Effector memory CD8-positive, alpha-beta T cell (primary cell): ENCODE measurements at places on chromosomes 7 and 10.

DNA sequence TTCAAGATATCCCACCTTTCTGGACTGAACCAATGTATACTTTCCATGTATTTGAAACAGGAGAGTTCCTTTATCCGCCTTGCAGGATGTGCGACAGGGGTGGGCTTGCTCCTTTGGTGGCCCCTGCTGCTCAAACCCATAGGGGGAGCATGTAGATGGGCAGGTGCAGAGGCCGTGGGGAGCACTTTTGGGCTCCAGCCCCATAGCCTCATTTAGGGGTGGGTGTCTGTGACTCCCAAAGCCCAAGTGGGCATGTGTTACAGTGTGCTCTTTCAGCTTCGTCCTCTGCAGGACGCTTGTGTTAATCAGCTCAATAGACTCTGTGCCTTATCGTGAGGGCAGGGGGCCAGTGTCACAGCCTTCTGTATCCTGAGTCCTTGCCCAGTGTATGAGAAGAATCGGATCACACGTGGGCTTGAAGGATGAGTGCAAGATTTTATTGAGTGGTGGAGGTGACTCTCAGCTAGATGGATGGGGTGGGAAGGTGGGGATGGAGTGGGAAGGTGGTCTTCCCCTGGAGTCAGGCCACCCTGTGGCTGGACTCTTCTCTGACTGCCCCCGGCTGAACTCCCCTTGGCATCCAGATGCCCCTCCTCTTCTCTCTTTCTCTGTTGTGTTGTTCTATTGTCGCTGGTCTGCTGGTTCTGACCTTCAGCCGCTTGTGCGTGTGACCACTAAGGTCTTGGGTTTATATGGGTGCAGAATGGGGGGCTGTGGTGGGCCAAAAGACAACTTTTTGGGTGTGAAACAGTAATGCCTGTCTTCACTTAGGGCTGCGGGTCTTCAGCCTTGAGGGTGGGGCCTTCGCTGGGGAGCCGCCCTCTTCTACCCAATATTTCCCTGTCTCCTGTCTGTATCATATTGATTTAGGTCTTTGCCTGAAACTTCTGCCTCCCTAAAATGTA is 262.2 kb downstream of the GLRX3 start:
- no peak for DNase-seq

GRCh38 chr10:69837261-69837660 is 35.6 kb downstream of the COL13A1 start:
- DNase-seq, result no peak

DNA sequence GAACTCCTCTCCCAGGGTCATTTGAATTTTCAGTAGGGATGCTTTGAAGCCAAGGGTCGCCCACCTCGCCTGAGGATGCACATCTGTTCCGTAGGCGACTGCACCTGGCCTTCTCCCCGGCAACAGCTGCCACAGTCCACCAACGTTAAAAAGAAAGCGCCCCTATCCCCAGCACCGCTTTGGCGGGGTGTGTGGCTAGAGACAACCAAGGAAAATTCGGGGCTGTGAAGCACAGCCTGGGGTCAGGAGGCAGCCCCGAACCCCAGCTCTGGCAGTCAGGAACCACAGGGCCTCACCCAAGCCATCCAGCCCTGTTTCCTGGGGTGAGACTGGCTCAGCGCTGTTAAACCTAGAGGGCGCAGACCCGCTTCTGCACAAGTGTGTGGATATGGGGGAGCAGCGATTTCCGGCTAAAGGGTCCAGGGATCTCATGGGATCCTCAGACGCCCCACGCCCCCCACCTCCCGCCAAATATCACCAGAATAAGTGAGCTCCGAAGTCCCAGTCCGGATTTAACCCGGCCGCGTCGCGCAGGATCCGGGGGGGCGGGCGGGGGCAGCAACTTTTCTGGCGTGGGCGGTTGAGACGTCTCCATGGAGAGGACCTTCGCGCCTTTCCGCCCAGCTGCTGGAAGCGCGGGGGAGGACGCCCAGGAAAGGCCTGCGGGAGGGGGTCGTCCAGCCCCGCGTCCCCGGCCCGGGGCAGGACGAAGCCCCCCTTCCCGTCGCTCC is 822 bp downstream of the ZC3HAV1L start:
- peak; percentile 14 for DNase-seq

GRCh38 chr10:8323428-8324054 is 269.1 kb downstream of the GATA3 start:
- no peak for DNase-seq

GRCh38 chr7:80415522-80415921 is 96.3 kb downstream of the GNAT3 start:
- DNase-seq, result no peak

- no peak for DNase-seq
These were observed 92.9 kb downstream of the SMURF1 start for GRCh38 chr7:99050971-99051370.

GRCh38 chr10:119221201-119221600 is 13.8 kb downstream of the GRK5 start:
- no peak for DNase-seq

- DNase-seq, result no peak
These were observed 80.1 kb upstream of the IMMP2L start for GRCh38 chr7:111642373-111642772.

DNA sequence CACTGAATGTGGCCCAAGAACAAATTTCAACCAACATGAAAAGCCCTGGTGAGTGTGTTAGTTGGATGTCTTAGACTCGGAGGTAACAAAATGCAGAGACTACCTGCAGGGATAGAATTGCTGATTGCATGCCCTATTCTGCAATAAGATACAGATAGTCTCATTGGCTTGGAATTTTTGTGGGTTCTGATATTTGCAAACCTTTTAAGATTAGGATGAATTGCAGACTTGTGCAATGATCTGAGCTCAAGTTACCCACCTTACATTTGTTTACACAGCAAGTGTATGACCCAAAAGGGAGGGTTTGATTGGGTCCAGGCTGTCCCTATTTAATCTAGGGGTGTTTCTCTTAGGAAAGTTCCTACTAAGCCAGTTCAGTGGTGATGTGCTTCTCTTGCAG is 45.4 kb downstream of the GPR37 start:
- DNase-seq, result no peak

DNA sequence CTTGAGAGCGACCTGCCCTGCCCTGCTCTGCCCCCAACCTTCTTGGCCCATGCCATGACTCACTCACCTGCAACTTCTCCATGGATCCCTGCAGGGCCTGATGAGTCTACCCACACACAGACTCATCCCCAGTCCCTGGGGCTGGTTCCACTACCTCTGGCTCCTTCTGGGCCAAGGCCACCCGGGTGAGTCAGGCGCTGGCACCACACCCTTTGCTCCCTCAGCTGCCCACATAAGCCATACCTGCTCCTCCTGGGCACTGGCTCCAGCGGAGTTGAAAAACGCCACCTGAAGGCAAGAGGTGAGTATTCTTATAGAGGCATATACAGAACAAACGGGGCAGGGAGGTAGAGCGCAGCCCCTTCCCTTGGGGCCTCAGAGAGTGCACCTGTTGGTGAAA is 16.2 kb upstream of the MTPAP start:
- DNase-seq, result no peak

GRCh38 chr10:133131053-133131452 is 29.0 kb upstream of the KNDC1 start:
- DNase-seq, result no peak

DNA sequence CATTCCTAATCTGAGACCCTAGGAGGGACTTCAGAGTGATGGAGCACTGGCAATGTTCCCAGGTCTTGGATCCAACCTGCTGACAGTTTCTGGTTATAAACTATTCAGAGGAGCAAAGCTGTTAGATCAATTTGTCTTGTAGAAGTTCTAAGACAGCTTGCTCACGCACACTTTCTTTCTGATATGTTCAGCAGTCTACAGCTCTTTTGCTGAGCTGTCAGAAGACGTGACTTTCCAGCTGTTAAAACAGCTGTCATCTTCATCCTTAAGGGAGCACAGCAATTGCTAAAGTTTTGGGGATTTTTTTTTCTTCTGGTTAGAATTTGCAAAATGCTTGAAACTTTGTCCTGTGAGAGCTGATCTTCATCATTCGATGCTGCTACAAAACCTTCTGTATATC is 823.1 kb downstream of the SORCS1 start:
- DNase-seq, result no peak

DNA sequence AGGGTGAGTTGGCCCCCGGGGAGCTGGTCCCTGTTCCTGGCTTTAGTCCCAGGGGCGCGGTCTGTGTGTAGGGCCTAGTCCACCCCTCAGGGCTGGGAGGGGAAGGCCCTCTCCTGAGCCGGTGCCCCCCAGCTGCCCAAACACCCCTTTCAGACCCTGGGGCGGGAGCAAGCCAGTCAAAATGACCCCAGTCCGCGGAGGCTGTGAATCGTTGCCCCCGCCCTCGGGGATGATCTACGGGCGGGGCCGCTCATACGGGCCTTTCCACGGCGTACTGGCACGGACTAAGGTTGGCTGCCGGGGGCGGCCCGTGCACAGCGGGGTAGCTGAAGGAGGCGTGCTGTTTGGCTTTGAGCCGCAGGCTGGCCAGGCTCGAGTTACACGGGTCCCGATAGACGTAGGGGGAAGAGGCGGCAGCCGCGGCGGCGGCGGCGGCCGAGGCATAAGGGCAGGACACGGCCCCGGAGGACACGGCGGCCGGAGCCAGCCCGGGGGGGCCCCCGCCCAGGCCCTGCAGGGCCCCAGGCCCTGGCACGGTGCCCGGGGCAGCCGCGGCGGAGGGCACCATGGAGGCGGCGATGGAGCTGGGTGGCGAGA is 4.3 kb downstream of the ELOVL3 start:
- DNase-seq, result peak; percentile 24

- peak; percentile 24 for DNase-seq
These were observed 23.2 kb downstream of the TPK1 start for GRCh38 chr7:144812379-144813283.

- DNase-seq, result no peak
These were observed 158.8 kb downstream of the NXPH1 start for GRCh38 chr7:8592167-8592566.

- DNase-seq, result no peak
These were observed 695.5 kb downstream of the GRM8 start for GRCh38 chr7:126557271-126557670.

DNA sequence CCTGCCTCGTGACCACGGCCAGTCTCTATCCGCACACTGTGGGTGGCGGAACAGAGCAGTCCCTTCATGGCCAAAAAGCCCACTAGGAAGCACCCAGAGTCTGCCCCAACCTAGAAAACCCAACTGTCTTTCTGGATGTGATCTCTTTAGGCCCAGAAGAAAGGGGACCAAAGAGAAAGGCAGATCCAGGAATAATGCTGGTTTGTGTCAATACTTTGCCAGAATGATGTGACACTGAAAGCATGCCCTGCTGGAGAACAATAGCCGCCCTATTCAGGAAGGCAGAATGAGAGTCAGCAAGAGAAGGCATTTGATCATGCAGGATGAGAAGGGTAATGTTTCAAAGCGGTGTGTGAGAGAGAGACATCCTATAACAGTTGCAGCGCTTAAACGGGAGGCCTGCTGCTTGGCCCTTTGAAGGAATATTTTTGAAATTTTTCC is 274.7 kb downstream of the USP6NL start:
- no peak for DNase-seq

GRCh38 chr7:105792488-105793370 is 83.7 kb downstream of the ATXN7L1 start:
- no peak for DNase-seq

- DNase-seq, result no peak
These were observed 92.6 kb downstream of the MAPK8 start for GRCh38 chr10:48399056-48399541.

DNA sequence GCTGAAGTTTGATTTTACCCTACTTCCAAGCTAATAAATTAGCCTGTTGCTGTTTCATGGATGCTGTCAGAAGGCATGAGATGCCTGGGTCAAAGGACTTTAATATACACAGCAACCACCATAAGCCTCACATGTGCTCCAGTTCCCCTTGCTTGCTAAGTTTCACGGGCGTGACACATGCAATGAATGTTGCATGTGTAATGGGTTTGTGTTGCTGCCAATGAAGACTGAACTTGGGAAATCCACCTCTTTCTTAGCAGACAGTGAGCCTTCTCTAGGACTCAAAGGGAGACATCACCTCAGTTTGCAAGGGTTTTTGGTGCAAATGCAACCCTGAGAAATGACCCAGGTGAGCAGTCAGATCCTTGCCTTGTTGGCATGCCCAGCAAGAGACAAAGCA is 505.5 kb upstream of the PODXL start:
- no peak for DNase-seq

- no peak for DNase-seq
These were observed 1.4 kb upstream of the CYP26A1 start for GRCh38 chr10:93072225-93072712.

GRCh38 chr7:90916319-90916718 is 320.2 kb downstream of the CDK14 start:
- no peak for DNase-seq

DNA sequence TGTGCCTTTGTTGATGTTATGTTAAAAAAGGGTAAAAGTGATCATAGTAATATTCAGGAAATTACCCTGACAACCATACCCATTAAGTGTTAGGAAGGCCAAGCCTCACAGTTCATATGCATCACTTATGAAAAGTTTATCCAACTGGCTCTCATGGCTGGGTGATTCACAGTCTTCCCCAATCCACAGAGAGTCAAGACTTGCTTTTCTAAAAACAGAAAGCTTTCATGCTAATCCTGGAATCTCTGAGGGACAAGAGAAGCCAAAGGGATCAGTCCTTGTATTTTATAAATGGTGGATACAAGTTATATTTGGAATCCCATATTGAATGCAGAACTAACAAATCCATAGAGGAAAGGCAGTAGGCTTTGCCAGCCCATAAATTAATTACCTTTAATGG is 218.3 kb downstream of the JAZF1 start:
- no peak for DNase-seq

GRCh38 chr7:122298618-122299017 is 5.9 kb downstream of the FEZF1 start:
- no peak for DNase-seq

DNA sequence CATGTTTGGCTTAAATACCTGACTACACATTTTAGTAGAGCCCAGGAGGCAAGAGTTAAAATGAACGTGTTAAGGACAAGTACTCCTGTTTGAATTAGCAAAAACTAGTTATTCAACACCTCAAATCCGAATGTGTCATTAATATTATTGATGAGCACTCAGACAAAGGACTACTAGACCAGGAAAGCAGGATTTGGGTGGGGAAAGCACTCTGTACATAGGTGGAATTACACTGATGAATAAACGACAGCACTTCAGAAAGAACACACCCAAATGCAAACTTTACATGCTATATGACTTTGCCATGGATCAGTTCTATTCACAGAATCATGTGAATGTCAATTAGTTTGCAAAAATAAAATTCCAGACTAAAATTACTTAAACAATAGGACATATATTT is 95.1 kb upstream of the CAV2 start:
- DNase-seq, result no peak

DNA sequence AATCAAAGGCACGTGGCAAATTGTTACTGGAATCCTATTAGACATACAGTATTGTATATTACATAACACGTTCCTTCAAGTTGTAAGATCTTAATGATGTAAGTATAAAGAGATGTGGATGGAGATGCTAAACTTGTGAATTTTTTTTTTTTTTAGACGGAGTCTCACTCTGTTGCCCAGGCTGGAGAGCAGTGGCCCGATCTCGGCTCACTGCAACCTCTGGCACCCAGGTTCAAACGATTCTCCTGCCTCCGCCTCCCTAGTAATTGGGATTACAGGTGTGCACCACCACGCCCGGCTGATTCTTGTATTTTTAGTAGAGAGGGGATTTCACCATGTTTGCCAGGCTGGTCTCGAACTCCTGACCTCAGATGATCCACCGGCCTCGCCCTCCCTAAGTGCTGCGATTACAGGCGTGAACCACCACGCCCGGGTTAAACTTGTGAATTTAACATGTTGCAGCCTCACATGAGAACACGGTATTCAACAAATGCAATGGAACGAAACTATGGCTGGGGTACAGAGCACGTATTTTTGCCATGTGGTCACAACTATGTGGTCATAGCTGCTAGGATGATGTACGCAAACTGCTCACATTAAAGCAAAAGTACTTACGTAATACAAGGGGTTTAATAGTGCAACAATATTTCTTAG is 818 bp upstream of the SUPV3L1 start:
- peak; percentile 57 for DNase-seq
